Stimulated activated CD4-positive, alpha-beta T cell treated with anti-CD3 and anti-CD28 coated beads, Interleukin-1b, Interleukin-23, amount 100 ng/mL, for 4 hours (primary cell): ENCODE measurements at places on chromosomes 16 and 17.

DNA sequence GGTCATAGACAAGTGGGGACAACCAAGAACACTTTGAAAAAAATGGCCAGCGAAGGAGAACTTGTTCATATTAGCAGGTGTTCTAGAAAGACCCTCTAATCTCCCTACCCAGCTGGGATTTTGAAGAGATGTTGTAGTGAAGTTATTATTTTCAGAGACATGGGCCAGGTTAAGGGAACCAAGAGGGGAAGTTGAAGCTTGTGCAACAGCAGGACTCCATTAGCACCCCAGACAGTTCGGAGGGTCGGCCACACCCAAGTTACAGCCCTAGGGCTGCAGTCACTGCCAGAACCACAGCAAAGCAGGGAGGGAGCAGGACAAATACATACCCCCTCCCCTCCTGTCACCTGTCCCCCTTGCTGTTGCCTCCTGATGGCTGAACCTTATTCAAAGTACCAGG, 42.3 kb downstream of the WSB1 start:
- no peak for DNase-seq

GRCh38 chr16:4111748-4112696, 4.2 kb downstream of the ADCY9 start:
- DNase-seq: no peak

- DNase-seq: no peak
Observed at GRCh38 chr16:72908362-72909167, 139.4 kb downstream of the ZFHX3 start.

DNA sequence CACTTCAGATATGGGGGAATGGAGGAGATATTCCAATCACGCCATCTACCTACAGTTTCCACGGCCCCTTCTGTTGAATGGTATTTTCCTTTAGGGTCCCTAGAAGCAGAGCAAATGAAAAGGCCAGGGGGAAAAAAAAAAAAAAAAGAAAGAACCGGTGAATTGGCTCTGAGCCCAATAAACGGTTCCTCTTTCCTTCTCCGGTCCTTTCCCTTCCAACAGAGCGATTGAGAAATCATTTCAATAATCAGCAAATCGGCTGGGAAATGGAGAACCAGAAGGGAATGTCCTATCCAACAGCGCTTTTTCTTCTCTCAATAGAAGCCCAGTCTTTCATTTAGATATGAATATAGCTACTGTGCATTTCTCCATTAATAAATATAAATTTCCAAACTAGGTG, 26.8 kb upstream of the HOXB13 start:
- DNase-seq: no peak

GRCh38 chr16:22195695-22196558, 10.2 kb upstream of the EEF2K start:
- peak; percentile 94 for DNase-seq

GRCh38 chr16:89921702-89922476, 1.3 kb upstream of the TUBB3 start:
- DNase-seq: no peak

DNA sequence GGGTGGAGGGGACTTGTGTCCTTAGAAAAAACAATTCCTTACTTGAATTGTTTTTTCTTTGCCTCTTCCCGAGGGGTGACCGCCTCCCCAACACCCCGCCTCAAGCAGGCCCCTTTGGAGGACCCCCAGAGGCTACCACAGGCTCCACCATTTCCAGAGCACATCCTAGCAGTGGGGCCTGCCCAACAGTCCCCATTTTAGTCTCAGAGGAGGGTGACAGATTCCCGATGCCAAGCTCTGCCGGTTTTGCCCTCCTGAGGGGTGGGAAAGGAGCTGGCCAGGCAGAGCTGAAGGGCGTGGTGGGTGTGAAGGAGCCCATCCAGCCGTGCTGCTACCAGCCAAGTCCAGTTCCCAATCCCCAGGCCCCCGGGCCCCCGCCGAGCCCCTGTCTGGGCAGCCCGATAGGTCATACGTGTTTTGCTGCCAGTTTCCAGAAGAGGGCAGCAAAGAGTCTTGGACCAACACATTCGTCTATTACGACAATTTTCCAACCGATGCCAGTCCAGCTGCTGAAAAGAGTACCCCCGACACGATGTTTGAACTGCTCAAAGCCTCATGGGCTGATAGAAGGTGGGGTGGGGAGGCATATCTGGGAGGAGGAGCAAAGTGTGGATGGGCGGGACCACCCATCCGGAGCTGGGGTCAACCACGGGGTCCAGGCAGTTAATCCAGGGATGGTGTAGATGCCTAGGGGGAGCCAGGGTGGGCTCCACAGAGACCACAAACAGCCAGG, 18.8 kb upstream of the GAA start:
- DNase-seq: peak; percentile 29

GRCh38 chr16:13392341-13392740, 490.9 kb downstream of the SHISA9 start:
- DNase-seq: no peak

- no peak for DNase-seq
Observed at GRCh38 chr16:9225527-9226316, 134.3 kb downstream of the HAPSTR1 start.

- DNase-seq: no peak
Observed at GRCh38 chr16:19672378-19672777, 45.6 kb downstream of the KNOP1 start.

DNA sequence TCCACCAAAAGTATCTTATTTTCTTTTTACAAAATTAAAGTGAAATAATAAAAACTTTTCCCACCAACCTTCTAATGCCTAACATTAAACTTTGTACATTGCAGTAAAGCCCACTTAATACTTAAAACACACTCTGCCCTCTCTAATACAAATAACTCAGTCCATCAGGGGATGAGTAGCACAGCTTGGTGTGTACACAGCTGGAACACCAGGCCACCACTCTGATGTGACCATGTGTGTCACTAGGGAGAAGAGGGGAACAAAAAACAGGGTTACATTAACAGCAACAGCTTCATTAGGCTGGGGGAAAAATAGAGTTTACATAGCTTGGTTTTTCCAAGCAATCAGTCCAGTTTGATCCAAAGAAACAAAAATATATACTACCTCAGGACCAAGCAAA, 295.0 kb downstream of the CEP112 start:
- no peak for DNase-seq

- no peak for DNase-seq
Observed at GRCh38 chr16:1424028-1424427, 3.5 kb upstream of the UQCC4 start.

- no peak for DNase-seq
Observed at GRCh38 chr16:19468300-19468699, 50.6 kb downstream of the TMC5 start.

DNA sequence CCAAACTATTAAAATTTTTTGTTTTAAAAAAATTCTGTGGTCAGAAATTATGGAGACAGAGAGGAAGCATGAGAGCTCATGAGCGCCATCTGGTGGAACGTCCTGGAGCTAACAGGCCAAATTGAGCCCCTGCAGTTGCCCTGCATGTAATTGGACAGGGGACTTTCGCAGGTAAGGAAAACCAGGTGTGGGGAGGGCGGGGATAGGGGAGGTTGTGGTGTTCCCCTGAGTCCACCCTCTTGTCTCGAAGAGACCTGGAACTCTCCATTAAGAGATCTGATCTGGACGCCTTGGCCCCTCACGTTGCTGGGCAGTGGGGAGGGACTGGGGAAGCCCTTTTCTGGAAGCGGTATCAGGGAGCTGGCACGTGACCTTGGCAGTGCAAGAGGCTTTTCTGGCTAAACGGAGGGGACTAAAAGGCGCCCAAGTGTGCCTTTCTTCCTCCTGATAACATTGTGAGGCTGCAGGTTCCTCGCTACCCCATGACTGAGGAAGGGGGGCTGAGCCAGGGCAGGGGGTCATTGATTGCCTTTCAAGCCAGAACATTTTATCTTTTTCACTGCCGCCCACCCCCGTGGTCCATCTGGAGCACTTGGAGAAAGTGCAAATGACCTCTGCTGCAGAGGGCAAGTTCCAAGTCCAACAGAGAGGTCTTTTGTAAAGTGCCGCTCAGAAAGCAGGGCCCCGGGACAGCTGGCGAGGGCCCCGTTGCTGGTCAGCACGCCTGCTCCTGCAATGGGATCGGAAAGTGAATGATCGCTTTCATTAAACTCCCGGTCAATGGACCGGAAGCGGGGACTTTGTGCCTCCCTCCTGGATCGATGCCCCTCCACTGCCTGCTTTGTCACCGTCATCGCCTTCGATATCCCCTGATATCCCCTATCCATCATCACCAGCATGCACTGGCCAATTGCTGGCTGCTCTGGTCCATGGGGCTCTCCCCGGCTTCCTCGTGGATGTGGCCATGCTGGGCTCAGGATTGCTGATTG, 18.4 kb downstream of the PDILT start:
- DNase-seq: peak; percentile 35

GRCh38 chr16:25256695-25257469, 763 bp downstream of the ZKSCAN2 start:
- DNase-seq: no peak

DNA sequence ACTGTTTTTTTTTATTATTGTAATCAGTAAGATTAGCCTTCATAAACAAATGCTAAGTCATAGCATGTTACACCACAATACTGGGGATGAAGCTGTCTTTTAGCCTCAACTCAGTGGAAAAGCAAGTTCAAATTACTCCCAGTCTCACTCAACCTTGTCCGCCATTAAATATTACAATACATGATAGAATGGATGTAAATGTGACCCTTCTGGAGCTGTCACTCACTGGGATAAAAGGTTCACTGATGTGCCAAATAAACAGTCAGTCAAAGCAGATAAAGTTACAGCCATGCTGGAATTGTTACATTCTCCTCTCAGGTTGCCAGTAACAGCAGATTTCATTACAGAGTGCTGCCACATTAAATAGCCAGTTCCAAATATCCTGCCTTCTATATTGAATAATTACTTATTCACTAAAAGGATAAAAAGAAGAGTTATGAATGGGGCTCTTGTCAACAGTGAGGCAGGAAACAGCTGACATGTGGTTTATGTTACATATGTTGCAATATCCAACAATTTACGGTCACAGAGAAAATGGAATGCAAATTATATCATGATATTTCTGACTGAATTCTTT, 53.4 kb downstream of the BRIP1 start:
- no peak for DNase-seq

- no peak for DNase-seq
Observed at GRCh38 chr17:68676856-68677255, 75.7 kb upstream of the FAM20A start.

DNA sequence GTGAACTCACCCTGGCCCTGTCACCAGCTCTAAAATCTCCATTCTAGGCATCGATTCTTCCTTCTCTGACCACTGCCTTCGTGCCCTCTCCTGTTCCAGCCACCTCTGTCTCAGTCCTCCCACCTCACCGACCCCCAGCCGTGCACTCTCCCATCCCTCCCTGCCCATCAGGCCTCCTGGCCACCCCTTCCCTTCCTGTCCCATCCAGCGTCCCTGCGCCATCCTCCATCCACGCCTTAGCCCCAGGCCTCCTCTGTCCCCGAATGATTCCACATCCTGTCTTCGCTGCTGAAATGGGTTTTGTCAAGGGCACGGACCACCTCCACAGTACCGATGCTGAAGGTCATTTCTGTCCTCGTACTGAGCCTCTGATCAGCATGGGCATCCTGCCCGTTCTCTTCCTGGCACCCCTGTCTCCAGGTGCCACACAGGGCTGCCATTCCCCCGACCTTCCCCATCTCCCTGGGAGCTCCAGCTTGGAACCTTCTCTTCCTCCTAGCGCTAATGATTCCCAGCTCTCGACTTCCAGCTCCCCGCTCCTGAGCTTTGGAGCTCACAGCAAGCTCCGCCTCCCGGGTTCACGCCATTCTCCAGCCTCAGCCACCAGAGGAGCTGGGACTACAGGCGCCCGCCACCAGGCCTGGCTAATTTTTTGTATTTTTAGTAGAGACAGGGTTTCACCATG, 2.6 kb downstream of the TRIM65 start:
- no peak for DNase-seq

GRCh38 chr17:37483311-37484039, 6.2 kb upstream of the DUSP14 start:
- DNase-seq: no peak

GRCh38 chr16:71722801-71723536, 1.5 kb downstream of the PHLPP2 start:
- DNase-seq: peak; percentile 23

DNA sequence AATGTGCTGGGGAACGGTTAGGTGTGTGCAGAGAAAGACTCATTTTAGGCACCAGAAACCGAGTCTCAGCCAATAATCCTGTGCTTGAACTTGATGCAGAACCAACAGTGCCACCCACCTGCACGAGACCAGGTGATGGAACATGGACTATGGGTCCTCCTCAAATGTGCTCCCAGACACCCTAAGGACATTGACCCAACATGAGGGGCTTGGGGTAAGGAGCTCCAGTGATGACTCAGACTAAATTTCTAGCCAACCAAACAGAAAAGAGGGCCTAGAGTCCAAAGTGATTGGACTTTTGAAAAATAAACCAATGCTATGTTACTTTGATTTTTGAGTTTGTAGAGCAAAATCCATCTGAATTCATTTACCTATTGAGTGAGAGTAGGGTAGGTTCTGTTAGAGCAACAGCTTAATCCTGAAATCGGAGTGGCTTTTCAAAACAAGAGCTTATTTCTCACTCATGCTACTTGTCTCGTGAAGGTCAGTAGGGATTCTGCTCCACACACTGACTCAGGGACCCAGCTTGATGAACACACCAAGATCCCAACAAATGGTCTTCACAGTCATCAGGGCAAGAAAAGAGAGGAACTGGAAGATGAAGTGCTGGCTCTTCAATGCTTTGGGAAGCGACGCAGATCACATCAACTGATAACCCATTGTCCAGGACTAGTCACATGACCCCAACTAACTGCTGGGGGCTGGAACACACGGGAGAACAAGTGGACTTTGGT, 21.8 kb downstream of the FAM20A start:
- DNase-seq: no peak

- no peak for DNase-seq
Observed at GRCh38 chr17:12365805-12366204, 299.9 kb upstream of the MYOCD start.

DNA sequence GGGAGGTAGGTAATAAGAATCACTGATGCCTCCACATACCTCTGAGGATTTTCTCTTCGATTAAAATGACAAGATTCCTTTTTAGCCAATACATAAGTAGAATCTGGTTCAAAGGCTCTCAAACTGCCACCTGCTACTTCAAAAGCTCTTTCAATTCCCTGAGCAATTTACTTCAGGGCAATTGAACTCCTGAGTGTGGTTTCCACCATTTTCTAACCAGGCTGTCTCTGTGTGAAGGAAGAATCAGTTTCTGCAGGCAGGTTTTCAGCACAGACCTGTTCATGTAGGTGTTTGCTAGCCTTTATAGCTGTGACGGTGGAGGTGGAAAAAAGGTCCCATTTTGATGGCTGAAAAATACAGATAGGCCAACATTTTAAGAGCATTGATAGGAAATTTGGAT, 18.2 kb upstream of the HS3ST3B1 start:
- DNase-seq: no peak

GRCh38 chr17:78609191-78609641, 32.0 kb upstream of the DNAH17 start:
- no peak for DNase-seq

- DNase-seq: no peak
Observed at GRCh38 chr17:31754239-31754945, 104.7 kb downstream of the COPRS start.

- DNase-seq: no peak
Observed at GRCh38 chr16:86398622-86399021, 111.7 kb upstream of the FOXF1 start.

GRCh38 chr17:76151896-76152454, 10.9 kb upstream of the FOXJ1 start:
- no peak for DNase-seq
